Left ventricle myocardium inferior (tissue), 1 donor: ENCODE measurements at places on chromosomes 6 and 20. TPM values are rescaled to one million over a fixed set of nuclear protein-coding genes. Genes with fewer than 3 reads are reported as not detected.

DNA sequence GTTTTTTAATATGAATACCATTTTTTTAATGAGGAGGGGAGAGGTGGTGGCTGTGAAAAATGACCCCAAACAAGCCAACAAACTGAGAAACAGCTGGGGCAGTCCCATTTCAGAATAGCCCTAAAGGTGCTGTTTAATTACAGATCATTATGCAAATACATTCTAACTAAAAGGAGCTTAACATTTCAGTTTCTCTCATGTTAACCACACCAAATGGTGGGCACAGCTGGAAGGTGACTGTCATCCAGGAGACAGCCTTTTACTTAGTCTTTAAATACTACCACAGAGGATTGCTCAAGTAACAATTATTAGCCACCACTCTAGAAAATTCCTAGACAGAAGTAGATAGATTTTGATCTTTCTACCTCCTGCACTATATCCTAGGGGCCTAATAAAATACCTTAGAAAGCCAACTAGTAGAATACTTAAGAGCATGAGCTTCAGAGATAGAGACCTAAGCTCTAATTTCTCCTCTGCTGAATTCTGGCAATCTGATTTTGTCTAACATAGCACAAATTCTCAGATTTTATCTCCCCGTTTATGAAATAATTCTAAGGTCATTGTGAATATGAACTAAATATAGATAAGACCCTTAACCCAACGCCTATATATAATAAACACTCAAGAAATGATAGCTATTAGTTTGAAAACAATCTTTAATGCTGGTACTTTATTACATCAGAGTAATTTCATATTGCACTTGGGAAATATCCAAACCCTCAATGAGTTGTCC lies 615.1 kb upstream of the NRSN1 start:
- no peaks in the 10 kb centered on the region for H3K36me3 ChIP-seq
- H3K4me3 ChIP-seq = no peak overlapping the region
- DNase-seq = no peak
- H3K27me3 ChIP-seq = no peaks in the 10 kb centered on the region
- H3K4me1 ChIP-seq = no peaks in the 10 kb centered on the region

- peak overlapping the region; percentile 69 for H3K4me3 ChIP-seq
- peaks cover 22% of the 10 kb centered on the region for H3K4me1 ChIP-seq
- peaks cover 7% of the 10 kb centered on the region for H3K27me3 ChIP-seq
- peak; percentile 22 for DNase-seq
- H3K27ac ChIP-seq = peak overlapping the region; percentile 90
- H3K36me3 ChIP-seq = no peaks in the 10 kb centered on the region
Observed at GRCh38 chr6:17393892-17394631, 667 bp downstream of the CAP2 start.

GRCh38 chr6:126312013-126312665 lies 27.8 kb upstream of the CENPW start:
- no peaks in the 10 kb centered on the region for H3K4me1 ChIP-seq
- no peak overlapping the region for H3K4me3 ChIP-seq
- no peak for DNase-seq
- H3K36me3 ChIP-seq = no peaks in the 10 kb centered on the region

GRCh38 chr20:46774236-46774635 lies 64.8 kb downstream of the SLC2A10 start:
- no peak for DNase-seq
- H3K27ac ChIP-seq = no peak overlapping the region
- H3K27me3 ChIP-seq = peaks cover 97% of the 10 kb centered on the region
- no peaks in the 10 kb centered on the region for H3K4me1 ChIP-seq

GRCh38 chr20:9068841-9069663 lies at the start of gene PLCB4:
TSS of gene PLCB4 (plus strand) at chr20:9069087. CDS start at chr20:9307815, 238,728 bp downstream.
- no peaks in the 10 kb centered on the region for H3K27me3 ChIP-seq
- DNase-seq = peak; percentile 52
- peak within 1 kb of the TSS; percentile 95 for H3K27ac ChIP-seq
- peaks cover 63% of the 10 kb centered on the region for H3K4me1 ChIP-seq
- no peaks in the 10 kb centered on the region for H3K36me3 ChIP-seq
- peak within 1 kb of the TSS; percentile 94 for H3K4me3 ChIP-seq

DNA sequence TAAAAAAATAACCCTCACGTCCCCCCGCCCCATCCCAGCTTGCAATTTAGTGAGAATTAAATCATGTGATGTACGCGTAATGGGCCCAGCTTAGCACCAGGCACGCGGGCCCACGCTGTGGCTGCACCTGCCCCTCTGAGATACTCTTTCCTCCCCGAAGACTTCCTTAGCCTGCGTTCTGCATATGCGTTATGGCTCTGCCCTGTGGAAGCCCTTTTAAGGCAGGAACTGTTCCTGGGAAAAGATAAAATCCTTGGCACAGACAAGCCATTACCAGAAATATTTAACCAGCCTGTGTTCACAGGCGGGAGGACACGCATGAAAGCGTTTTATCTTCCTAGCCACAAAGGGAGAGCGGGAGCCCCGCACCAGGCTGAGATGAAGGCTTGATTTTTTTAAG lies 311.0 kb downstream of the LRFN2 start:
- peaks cover 10% of the 10 kb centered on the region for H3K27me3 ChIP-seq
- no peaks in the 10 kb centered on the region for H3K4me1 ChIP-seq
- DNase-seq = no peak
- H3K36me3 ChIP-seq = no peaks in the 10 kb centered on the region
- no peak overlapping the region for H3K4me3 ChIP-seq

DNA sequence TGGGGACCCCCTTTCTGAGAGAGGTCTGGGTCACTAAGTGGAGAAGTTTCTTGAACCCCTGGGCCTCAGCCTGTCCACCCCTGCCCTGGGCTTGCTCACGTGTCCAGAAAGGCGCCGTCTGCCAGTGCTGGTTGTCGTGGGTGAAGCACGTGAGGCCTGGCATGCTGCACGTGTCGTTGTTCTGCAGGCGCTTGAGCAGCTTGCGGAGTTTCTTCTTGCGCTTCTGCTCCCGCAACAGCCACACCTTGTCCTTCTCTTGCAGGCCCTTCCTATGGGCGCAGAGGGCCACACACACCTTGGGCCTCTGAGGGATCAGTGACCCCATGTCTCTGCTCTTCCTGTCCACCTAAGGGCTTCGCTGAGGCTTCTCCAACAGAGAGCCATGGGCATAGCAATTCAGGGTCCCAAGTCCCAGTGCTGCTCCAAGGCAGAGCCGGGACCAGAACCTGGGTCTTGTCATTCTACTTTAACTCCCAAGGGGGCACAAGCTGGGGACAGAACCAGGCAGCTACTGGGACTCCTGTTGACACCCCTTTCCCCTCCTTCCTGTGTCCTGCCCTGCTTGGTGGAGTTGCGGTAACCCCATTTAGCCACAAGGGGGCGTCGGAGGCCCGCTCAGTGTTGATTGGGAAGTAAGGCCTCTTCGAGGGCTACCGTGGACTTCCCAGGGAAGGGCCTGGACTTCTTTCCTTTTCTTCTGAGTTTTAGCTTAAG lies 121.8 kb downstream of the SULF2 start:
- H3K36me3 ChIP-seq = peaks cover 29% of the 10 kb centered on the region
- H3K27ac ChIP-seq = peak overlapping the region; percentile 20
- no peaks in the 10 kb centered on the region for H3K27me3 ChIP-seq
- H3K4me1 ChIP-seq = peaks cover 31% of the 10 kb centered on the region

- H3K4me1 ChIP-seq = no peaks in the 10 kb centered on the region
- peaks cover 70% of the 10 kb centered on the region for H3K27me3 ChIP-seq
- no peak overlapping the region for H3K4me3 ChIP-seq
- H3K36me3 ChIP-seq = no peaks in the 10 kb centered on the region
- no peak for DNase-seq
Observed at GRCh38 chr20:61861054-61861841, 204.4 kb downstream of the TAF4 start.

- H3K4me1 ChIP-seq = no peaks in the 10 kb centered on the region
- H3K4me3 ChIP-seq = no peak overlapping the region
- H3K27me3 ChIP-seq = peaks cover 36% of the 10 kb centered on the region
- no peak for DNase-seq
- H3K27ac ChIP-seq = no peak overlapping the region
Observed at GRCh38 chr20:1567392-1568162, 10.1 kb upstream of the SIRPD start.

DNA sequence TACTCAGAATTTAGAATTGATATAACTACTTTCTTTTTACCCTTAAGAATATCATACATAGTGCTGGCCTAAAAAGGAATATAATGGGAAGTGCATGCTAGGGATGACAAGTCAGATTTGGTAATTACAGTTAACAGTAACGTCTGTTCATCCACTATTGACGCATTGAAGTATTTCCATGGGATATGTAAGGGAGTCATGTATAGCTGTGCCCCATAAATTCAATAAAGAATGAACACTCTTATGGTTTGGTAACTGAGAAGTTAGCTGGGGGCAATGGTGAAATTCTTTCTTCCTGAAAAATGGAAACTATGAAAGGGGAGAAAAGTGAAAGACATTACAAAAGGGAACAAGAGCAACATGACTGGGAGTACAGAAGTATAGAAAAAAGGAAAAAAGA lies 2.6 kb upstream of the COL19A1 start:
- peaks cover 26% of the 10 kb centered on the region for H3K4me1 ChIP-seq
- no peak for DNase-seq
- H3K27me3 ChIP-seq = peaks cover 6% of the 10 kb centered on the region
- H3K36me3 ChIP-seq = no peaks in the 10 kb centered on the region
- H3K27ac ChIP-seq = no peak overlapping the region

GRCh38 chr6:53658992-53659391 lies 6.6 kb downstream of the KLHL31 start:
- H3K4me1 ChIP-seq = peaks cover 60% of the 10 kb centered on the region
- peaks cover 9% of the 10 kb centered on the region for H3K36me3 ChIP-seq
- peak overlapping the region; percentile 93 for H3K27ac ChIP-seq
- no peaks in the 10 kb centered on the region for H3K27me3 ChIP-seq
- no peak for DNase-seq

Gene SLC12A5
- total RNA-seq = not detected
